ENCODE measurements at places on chromosomes 4 and X.

DNA sequence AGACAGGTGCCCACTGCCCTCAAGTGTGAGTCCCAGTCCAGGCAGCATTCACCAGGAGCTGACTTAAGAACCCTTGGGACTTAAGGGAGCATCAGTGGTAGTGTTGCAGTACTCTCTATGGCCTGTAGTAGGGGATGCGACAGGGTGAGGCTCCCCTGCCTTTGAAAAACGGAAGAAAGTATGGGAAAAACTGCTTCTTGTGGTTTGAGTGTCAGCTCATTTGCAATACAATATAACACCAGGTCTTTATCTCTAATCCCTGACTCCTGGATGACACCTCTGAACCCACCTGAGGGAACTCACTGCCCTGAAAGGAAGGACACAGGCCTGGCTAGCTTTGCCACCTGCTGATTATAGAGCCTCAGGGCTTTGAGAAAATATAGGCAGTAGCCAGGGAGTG, 176.0 kb downstream of the SMARCA1 start:
- no peak for DNase-seq

DNA sequence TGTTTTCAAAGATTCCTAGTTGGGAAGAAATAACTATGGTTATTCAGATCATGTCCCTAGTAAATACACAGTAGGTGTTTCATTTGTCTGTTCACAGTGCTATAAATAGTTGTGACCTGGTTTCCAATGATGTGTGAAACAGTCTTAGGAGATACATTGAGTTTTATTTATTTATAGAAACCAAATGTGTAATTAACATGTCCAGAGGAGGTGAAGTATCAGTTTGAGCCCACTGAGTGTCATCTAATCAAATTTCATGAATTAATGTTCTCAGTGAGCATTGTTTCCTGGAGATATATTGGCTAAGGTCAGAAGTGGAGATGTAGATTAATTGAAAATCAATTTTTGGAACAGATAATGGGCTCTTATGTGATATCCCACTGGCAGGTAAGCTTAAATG, 996.3 kb downstream of the FSTL5 start:
- DNase-seq = no peak

DNA sequence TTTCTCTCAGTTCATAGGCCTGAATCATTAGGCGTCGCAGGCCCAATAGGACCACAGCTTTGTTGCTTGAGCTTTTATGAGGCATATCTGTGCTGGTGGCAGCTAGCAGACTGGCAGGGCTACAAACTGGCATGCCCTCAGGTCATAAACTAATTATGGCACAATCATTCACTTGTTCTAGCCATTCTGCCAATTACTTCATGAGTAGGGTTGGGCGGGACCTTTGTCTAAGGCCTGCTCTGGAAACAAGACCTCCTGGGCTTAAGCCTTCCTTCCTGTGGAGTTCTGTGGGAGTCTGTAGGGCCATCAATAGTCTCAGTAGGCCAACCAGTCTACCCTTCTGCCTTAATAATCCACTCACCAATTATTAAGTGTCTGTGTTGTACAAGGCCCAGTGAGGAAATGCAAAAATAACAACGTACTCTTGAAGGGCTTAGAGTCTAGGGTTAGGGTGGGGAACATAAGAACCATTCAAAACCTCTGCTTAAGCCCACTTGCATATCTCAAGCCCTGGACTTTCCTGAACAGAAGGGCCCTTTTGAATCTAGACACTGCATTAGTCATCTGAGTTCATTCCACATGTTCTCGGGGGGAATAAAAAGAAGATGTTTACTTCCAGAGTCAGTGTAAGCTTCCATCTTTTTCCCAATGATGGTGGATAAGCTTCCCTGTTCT, 44.5 kb downstream of the SHROOM4 start:
- no peak for DNase-seq

DNA sequence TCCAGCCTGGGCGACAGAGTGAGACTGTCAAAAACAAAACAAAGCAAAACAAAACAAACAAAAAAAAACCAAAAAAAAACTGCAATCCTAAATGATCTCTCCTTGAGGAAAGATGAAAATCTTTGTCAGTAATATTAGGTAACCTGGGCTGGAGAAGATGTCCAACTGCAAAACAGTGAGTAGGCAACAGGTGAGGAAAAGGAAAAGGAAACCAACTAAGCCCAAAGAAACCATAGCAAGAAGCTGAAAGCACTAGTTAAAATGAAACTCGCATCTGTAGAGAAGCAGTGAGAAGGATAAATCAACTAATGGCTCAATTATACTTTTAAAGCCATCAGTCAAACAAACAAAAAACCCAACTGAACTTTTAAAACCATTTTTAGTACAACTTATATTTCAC, 54.2 kb downstream of the ENOX2 start:
- no peak for DNase-seq

DNA sequence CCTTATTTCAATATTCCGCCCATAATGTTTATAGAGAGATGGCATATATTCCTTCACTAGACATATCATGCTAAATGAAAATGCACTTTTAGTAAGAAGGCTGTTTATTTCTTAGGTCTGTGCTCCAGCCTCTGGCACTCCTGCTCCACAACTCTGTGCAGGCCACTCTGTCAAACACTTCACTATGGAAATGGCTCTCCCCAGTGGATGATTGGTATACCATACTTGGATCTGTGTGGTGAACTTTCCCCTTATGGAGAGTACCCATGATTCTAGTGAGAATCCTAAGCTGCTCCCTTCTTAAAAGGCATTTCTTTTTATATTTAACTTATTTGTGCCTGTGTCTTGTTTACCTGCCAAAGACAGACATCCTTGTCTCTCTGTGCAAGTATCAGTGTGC, 480.1 kb upstream of the GALNT7 start:
- no peak for DNase-seq

GRCh38 chr4:61556277-61556676, 356.2 kb downstream of the ADGRL3 start:
- no peak for DNase-seq

- DNase-seq = no peak
These were observed 22.2 kb downstream of the PDGFC start for GRCh38 chr4:156949373-156949814.

DNA sequence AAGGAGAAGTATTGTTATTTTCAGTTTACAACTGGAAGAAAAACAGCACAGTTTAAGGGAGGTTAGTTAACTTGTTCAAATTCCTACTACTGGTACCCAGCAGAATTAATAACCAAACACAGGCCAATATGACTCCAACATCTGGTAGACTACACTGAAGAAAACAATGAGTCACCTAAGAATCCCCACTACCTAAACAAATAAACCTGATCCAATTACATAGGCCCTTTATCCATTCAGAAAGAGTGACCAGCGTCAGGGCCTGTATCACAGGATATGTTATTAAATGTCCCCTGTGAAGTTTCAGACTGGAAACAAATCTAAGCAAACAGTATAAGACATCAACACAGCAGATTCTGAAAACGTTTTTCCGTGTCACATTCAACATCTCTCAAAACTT, 492.5 kb upstream of the INTU start:
- no peak for DNase-seq

GRCh38 chrX:48493890-48494364, 14.9 kb upstream of the PORCN start:
- DNase-seq = no peak

DNA sequence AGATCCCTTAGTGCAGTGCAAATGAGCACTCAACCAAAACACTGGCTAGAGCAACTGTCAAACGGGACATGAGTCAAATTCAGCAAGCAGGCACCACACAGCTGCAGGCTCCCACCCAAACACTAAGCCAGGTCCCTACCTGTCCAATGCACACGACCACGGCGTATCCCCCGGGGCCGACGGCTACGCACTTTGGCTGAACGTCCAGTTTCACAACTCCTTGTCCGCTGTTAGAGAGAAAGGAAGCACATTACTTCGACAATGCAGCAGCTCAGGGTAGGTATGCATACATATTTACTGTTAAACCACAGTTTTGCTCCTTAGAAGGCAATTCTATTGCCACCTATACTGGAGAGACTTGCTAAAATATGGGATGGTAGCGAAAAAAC, 35.4 kb downstream of the WDR1 start:
- no peak for DNase-seq

DNA sequence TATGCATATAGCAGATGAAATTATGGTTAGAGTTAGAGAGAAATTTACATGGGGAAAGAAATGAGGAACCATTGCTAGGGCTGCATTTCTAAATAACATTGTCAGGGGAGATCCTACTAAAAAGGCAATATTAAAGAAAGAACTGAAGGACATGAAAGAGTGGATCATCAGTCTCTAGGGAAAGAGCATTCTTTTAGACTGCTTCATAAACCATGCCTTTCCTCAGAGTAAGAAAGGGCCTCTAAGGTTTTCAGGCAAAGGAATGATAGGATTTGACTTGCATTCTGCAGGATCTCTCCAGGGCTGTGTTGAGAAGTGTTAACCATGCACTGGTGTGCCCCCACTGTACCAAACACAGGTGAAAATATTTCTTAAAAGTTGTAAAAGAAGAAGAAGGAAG, 385.4 kb upstream of the MAD2L1 start:
- no peak for DNase-seq

DNA sequence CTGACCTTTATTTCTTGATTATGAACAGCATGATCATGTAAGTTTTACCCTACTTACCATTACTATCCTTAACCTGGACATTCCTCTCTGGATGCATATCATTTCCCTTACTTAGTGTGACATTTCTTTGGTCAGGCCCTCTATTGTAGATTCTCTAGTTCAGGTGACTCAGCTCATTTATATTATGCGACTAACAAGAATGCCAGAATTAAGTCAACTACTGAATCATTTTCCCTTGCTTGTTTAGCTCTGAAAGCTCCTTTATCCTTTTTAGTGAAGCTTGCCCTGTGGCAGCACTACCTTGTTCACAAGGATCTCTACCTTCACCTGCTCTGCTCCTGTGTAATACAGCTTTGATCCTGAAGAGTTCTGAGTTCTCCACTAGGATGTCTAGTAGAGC, 15.1 kb upstream of the UGT2B17 start:
- no peak for DNase-seq

DNA sequence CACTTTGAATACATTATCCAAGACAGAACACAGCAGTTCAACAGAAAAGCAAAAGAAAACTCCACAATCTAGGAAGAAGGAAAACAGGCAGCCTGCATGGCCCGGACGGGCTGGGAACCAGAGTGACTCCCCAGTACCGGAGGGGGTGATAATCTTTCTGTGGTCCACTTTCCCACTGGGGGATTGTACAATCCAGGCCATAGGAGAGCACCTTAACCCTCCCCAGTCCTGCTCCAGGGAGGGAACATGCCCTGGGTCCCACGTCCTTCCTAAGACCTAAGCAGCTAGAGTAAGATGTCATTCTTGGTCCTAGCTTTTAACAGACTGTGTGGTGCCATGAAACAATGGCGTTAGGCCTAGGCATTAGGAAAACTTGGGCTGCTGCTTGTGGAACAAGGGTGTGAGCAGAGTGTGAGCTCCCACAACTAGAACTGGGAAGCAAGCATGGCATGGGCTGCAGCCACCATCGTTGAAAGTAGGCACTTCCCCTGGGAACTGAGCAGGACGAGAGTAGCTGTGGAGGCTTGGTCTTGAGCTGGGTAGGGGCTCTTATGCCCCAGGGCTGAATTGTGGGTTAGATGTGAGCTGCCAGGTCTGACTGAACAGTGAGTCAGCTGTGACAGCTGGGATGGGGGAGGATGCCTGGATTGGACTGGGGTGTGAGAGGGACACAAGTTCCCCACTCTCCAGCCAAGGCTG, 42.4 kb downstream of the NAT8L start:
- DNase-seq = no peak

DNA sequence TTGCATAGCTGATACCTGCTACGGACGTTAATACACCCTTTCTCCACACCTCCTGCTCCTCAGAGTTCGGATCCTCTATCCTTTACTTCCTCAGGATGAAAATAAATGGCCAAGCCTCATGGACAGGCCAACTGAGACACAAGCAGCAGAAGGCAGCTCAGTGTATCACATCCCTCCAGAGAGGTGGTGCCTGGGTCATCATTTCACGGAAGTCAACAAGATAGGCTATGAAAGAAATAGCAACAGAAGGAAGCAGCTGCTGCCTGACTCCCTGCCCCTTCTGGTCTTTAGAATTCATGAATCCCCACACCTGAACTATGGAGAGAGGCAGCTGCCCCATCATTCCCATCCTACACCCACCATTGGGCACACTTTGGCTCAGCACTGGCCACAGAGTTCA, 267.1 kb upstream of the ETNPPL start:
- no peak for DNase-seq

DNA sequence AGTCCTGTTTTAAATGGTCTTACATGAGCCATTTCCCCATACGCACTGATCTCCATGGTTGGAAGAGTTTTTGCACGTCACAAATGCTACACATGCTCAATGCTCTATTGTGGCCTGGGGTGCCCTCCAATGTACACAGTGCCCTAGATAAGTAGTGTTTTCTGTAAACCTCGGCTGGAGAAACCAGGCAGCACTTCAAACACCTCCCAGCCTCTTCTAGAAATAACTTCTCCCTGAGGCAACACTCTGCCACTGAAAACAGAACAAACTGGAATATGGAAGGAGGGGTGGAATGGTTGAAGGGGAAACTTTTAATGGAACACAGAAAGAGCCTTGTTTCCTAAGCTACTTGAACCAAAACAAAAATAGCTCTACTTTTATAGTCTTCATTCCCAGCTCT, 123.9 kb upstream of the CBR4 start:
- DNase-seq = no peak

- peak; percentile 7 for DNase-seq
These were observed 6.5 kb downstream of the ZNF185 start for GRCh38 chrX:152904151-152905080.

- no peak for DNase-seq
These were observed 105.1 kb upstream of the ADGRL3 start for GRCh38 chr4:61094854-61095598.

- no peak for DNase-seq
These were observed 24.1 kb downstream of the PHEX start for GRCh38 chrX:22056235-22056634.

GRCh38 chr4:7260569-7260968, 68.2 kb downstream of the SORCS2 start:
- no peak for DNase-seq

- no peak for DNase-seq
These were observed 395.1 kb downstream of the RAPGEF2 start for GRCh38 chr4:159497936-159498335.

GRCh38 chr4:142881331-142881730, 35.2 kb upstream of the INPP4B start:
- DNase-seq = no peak

GRCh38 chr4:61473306-61473705, 273.2 kb downstream of the ADGRL3 start:
- no peak for DNase-seq

GRCh38 chr4:7228734-7229133, 36.4 kb downstream of the SORCS2 start:
- no peak for DNase-seq

- DNase-seq = no peak
These were observed 36.1 kb downstream of the MTTP start for GRCh38 chr4:99610605-99611175.

DNA sequence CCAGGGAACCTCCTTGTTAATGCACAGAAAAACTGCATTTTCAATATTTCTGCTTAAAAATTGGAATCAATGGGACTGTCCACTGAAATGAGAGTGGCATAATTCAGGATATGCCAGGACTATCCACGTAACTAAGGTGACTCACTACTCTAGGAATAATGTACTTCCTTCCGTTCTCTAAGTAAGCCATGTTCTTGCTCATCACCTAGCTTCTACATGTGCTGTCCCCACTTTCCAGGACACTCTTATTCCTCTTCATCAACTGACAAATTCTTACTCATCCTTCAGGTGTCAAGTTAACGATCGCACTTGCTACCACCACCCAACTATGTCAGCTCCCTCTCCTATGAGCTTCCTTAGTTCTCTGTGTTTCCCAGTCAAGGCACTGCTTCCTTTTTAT, 342.8 kb upstream of the F9 start:
- DNase-seq = no peak
